ENCODE measurements at places on chromosomes 2 and 18. TPM values are rescaled to one million over a fixed set of nuclear protein-coding genes. Genes with fewer than 3 reads are reported as not detected.

The C2orf80 gene
- not detected for total RNA-seq

The MYO3B gene
- total RNA-seq = not detected

The DQX1 gene
- 1.1 TPM for total RNA-seq

The CDCA7 gene
- 24.8 TPM for total RNA-seq

The TRIM54 gene
- not detected for total RNA-seq

The NT5C1B gene
- total RNA-seq = 0.21 TPM

Measured in Daoy (cell line).